ENCODE measurements at places on chromosomes 6 and 20.
A peak's percentile ranks its signal among the peaks of the same experiment; 100 is the strongest.

DNA sequence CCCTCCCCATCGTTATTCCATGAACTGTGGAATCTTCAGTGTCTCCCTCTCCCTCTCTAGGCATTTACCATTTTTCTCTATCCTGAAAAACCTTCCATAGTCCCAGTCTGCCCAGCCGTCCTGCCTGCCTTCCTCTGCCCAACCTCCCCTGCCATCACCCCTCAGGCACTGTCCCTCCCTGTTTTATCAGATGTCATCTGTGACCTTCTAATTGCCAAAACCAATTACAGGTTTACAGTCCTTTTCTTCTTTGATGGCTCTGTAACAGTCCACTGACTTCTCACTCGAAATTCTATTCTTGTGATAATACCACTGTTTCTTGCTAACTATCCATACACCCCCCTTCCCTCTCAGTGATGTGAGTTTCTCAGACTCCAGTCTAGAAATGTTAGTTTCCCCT, 2.3 kb upstream of the SLC23A2 start:
- no peak for DNase-seq

GRCh38 chr20:40632346-40632976, 56.6 kb downstream of the MAFB start:
- no peak for DNase-seq

GRCh38 chr6:56456785-56457184, 185.9 kb downstream of the DST start:
- DNase-seq, result no peak

DNA sequence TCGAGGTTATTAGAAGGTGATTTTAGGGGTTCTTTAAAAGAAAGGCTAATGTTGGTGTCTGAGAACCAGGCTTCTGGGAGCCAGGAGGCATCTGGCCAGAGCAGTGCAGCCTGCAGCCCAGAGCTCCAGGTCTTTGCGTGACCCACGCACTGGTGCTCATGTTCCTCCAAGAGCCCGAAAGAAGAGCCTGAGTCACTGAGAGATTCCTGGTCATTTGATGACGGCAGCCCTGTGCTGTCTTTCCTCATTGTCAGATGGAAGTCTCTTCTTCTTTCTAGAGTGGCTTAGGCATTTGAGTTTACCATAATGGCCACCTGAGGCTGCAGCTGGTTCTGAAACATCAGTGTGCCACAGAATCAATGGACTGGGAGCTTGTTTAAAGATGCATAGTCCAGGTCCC, 46.4 kb downstream of the CD109 start:
- DNase-seq, result no peak

GRCh38 chr6:161549977-161550655, 276.3 kb upstream of the AGPAT4 start:
- DNase-seq, result no peak

DNA sequence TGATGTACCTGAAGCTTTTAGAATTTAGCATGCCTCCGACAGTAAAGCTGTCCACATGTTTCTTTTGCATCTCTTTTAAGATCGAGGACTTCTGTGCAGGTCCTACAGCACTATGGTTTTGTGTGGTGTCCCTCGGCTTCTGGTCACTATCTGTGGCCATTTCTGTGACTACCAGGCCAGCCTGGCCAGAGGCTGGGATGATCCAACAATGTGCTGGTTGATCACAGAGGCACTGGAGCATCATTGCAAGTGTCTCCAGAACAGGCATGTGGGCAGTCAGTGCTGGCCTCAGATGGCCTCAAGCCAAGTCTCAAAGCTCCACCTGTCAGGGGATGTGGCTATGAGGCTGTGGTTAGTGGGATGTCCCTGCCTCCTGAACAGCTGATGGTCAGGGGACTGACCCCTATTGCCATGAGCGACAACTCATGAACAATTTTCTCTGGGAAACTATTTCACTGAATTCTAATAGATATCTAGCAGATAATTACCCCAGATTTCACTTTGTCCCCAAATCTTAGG, 136.6 kb downstream of the SYNDIG1 start:
- no peak for DNase-seq

DNA sequence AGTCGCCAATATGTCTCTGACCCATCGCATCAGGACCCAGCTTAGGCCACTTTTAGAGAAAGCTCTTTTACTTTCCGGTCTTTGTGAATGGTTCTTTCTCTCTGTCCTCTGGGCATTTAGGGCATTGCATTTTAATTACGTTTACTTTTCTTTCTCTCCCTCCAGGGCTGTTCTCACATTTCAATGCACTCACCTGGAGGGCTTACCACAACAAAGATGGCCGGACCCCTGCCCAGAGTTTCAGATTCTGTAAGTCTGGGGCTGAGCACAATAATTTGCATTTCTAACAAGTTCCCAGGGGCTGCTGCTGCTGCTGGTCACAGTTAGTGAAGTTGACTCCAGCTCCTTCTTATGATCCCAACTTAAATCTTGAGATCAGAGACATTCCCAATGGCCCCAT, 3.0 kb downstream of the ANKRD66 start:
- no peak for DNase-seq

GRCh38 chr20:61991476-61991875, 74.2 kb downstream of the TAF4 start:
- no peak for DNase-seq

- no peak for DNase-seq
Observed at GRCh38 chr6:14701946-14702345, 543.9 kb upstream of the JARID2 start.

- DNase-seq, result no peak
Observed at GRCh38 chr6:143620447-143620846, 57.3 kb upstream of the PHACTR2 start.

GRCh38 chr6:3756546-3756945, 5.0 kb upstream of the PXDC1 start:
- DNase-seq, result no peak

GRCh38 chr6:75446241-75446880, 47.2 kb downstream of the FILIP1 start:
- peak; percentile 45 for DNase-seq

DNA sequence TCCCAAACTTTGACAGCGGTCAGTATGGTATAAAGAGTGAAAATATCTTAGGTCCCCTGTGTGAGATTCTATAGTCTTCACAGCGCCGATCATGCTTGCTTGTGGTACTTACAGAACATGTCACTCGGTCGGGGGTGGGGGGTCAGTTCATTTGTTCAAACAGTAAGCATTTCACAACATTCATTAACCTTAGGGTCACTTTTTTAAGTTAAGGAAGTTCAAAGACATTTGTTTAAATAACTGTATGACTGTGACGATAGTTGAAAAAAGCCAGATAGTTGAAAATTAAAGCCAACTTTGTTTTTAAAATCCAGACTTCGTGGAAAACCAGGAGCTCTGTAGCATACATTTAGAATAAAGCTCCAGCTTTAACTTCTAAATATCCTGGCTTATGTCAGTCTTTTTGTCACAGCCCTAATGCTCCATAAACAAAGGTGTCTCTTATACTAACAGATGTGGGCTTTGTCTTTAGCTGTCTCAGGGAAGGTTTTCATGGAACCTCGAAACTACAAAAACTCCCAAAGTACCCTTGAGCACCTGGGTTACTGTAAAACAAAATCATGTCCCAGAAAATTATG, 57.9 kb upstream of the PHACTR2 start:
- DNase-seq, result no peak

DNA sequence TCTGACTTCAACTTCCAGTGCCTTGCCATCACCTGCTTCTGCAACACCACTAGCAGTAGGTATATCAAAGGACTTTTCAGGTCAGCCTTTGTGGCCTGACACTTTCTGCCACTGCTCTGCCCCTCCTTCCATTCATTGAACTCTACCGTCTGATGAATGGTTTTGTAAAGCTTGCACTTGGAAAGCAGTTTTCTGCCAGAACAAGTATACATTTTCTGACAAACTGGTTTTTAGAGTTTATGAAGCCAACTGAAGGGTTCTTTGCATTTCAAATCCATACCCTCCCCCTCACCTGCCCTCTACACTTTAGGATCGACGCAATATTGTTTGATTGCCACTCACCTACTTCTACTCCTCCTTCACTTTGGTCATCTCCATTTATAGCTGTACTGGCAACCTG, 603.1 kb downstream of the HACE1 start:
- DNase-seq, result no peak

- no peak for DNase-seq
Observed at GRCh38 chr20:32957459-32957858, 46.8 kb downstream of the SUN5 start.

DNA sequence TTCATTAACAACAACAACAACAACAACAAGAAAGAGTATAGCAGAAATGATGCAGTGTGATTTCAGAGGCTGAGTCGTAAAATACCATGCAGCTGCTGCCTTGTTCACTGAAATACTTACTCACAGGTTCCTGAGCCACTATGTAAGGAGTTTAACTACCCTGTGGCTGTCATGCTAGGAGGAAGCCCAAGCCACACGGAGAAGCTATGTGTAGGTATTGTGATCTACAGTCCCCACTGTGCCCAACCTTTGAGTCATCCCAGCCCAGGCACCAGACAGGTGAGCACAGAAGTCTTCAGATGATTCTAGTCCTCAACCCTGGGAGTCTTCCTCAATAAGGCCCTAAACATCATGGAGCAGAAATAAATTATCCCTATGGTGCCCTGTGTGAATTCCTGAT, 14.6 kb upstream of the RALY start:
- DNase-seq, result no peak

GRCh38 chr6:142411145-142411544, 109.3 kb downstream of the ADGRG6 start:
- DNase-seq, result no peak

DNA sequence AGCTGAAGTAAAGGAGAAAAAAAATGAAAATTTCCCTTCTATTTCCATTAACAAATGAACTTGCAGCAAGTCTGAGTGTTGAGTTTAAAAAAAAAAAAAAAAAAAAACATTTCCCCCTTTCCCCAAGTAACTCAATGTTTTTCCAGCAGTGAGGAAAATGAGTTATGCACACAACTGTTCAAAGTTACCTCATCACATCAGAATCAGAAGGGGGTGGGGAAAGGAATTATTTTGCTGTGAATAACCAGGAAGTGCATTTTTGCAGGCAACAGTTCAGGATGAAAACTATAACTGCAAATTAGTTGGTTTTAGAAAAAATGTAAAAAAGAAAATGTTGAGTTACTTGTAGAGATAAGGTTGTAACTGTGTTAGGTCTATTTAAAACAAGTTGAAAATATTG, 568.9 kb upstream of the CITED2 start:
- no peak for DNase-seq

DNA sequence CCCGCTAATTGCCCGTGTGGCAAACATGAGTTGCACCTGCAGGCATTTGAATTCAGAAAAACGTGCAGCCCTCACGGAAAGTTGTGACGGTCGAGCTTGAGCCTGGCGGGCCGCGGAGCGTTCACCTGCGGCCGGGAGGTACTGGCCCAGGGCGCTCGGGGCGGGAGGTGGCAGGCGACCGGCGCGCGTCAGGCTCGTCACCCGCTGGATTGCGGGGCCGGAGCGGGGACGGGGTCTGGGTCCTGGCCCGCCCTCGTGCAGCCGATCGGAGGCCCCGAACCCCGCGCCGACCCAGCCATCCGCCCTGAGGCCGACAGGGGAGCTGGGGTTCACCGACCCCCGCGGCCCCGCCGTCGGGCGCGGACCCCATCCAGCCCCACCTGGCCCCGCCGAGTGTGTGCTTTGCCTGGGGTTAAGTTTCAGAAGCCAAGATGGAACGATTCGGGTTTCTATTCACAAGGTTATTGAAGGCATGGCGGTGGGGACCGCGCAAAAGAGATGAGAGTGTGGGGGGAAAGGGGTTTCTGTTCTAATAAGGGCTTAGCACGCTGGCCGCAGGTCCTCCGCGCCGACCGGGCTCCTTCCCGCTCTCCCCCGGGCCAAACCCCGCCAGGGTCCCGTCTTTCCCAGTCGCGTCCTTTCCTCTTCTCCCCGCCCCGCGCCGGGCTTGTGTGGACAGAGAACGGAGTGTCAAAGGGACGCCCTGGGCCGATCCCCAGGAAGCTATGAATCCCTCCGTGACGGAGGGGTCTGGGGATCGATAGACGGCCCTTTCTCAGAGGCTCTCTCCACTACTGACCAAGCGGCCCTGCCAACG, 1.6 kb upstream of the HEY2 start:
- DNase-seq, result no peak

DNA sequence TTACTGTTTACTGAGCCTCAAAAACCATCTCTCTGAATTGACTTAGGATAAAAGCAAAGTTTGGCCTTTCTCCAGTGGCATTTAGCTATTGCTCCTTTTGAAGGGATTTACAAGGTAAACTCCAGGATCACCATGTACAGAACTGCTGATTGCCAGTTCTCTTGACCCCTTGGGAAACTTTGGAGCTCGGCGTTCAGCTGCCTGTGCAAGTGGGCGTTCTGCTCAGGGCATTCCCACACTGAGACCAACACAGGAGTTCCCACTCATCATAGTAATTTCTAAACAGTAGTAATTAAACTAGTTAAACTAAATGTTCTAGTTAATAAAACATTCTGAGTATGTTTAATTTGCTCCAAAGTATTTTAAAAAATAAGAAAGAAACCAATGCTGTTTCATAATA, 14.9 kb downstream of the KCNQ5 start:
- no peak for DNase-seq

- DNase-seq, result peak; percentile 79
Observed at GRCh38 chr6:72619883-72620696, 1.8 kb upstream of the KCNQ5 start.

DNA sequence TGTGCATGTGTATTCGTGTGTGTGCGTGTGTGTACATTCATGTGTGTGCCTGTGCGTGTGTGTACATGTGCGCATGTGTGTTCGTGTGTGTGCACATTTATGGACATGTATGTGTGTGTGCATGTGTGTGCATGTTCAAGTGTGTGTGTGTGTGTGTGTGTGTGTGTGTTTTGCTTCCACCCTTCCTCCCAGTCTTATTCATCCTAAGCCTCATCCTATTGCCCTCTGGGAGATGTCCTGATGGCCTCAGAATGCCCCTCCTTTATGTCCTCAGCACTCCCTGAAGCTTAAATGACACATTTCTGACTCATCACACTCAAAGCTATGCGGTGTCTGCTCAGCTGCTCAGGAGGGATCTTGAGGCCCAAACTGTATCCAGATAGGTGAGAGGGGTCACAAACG, 76.6 kb upstream of the CCDC167 start:
- DNase-seq, result no peak

DNA sequence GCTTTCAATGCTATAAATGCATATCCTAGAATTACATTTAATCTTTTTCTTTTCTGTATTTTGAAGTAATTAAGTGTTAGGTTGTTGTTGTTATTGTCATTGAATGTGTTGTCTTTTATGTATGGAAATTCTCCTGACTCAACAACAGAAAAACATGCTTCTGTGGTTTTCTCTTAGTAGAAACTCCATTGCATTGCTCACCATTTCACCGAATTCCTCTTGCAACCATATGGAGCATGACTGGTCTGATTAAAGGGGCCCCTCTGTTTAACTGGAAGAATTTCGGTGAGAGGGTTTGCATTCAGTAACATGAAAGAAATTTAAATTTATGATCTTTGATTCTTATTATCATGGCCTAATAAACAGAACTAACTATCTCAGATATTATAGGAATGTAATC, 454.3 kb upstream of the JARID2 start:
- DNase-seq, result no peak
